Activated CD4-positive, alpha-beta T cell treated with anti-CD3 and anti-CD28 coated beads, Interleukin-2, Interleukin-6, amounts not matched to agents 100 ng/mL and 50 ng/mL, durations not matched to agents 16 hours and 8 hours (primary cell): ENCODE measurements at places on chromosomes 2 and 18.

- DNase-seq, result no peak
Measured at GRCh38 chr2:230434677-230435324, 18.8 kb downstream of the SP100 start.

DNA sequence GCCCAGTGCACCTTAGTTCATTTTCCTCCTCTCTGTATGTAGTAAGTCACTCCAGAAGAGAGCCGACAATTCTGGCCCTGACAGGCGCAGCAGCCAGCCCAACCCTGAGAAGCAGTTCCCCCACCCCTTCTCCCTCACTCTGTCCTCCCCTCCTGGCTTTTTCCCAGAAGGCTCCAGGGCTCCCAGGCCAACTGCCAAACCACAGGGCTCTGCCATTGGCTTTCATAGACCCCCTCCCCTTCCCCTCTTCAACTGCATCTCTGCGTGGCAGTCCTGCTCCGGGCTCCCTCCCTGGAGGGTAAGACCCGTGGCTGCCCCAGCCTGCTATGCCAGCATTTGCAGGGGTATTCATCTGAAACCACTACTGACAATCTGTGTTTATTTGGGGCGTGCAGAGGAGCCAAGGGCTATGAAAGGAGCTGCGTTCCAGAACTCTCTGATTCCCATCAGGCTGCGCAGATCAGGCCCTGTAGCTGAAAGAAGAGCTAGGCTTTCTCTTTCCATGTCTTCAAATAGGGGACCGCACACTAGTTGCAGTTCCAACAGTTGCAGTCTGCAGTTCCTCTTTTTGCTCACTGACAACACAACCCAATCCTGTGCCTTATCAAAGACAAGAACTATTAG lies 388.6 kb upstream of the TNP1 start:
- no peak for DNase-seq

DNA sequence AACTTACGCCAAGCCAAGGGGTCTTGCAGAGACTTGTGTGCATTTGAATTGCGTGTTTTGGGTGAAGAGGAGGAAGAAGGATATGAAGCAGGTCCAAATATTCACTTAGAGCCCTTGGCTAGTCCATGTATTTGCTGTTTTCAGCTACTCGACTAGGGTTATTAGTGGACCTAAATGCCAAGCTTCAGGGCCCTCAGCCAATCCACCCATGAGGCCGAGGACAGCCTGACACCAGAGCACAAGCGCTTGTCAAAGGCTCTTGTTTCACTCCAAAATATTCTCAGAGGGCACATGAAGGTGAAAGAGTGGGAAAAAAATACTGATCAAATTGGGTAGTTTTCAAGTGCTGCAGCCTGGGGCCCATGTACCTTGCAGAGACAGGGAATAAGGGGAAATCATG lies 174.8 kb upstream of the ACAA2 start:
- no peak for DNase-seq

DNA sequence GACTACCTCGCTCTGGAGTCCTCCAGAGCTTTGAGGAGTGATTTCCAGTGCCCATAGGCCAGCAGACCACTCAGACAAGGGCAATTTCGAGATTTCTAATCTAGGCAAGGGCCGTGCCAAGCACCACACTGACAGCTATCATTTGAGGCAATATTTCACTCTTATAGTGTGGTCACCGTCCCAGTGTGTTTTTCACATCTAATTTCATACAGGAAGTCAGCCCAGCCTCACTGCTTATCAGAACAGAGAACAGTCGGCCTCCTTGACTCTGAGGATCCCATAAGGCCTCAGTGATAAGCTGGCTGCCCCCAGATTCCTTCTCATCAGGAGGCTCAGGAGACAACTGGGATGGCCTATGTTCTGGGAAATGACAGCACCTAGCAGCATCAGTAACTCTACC lies 581 bp downstream of the CAPN14 start:
- DNase-seq, result peak; percentile 42

DNA sequence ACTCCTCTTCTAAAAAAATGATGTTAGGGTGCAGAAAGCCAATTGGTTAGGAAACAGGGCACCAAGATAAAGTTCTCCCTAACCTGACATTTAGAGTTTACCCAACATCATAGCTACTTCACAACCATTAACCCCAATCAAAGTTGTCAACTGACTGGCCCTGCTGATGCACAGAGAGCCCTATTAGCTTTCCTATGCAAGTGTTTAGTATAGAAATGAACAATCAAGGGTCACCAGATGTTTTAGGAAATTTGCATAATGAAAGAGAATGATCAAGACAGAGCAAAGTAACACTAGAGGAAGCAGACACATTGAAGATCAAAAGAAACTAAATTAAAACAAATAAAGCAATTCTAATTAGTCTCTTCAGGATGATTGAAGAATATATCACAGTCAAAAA lies 64.2 kb upstream of the DCC start:
- DNase-seq, result no peak

- DNase-seq, result no peak
Measured at GRCh38 chr2:221156062-221156734, 415.9 kb downstream of the EPHA4 start.

DNA sequence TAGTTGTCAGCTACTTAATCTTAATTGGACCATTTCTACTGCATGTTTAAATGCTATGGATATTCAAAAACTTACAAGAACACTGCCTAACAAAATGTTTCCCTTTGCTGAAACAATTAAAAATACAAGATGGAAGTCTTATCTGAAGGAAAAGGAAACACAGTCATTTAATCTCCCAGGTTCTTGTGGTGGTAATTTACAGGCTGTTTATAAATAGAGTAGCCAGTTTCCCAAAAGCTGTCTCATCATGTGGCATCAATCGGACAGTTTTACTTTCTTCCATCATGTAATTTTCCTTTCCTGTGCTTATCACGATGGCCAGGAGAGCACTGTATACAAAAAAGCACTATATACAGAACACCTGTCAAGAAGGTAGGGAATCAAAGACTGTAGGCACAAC lies 368.1 kb downstream of the ZEB2 start:
- DNase-seq, result no peak

DNA sequence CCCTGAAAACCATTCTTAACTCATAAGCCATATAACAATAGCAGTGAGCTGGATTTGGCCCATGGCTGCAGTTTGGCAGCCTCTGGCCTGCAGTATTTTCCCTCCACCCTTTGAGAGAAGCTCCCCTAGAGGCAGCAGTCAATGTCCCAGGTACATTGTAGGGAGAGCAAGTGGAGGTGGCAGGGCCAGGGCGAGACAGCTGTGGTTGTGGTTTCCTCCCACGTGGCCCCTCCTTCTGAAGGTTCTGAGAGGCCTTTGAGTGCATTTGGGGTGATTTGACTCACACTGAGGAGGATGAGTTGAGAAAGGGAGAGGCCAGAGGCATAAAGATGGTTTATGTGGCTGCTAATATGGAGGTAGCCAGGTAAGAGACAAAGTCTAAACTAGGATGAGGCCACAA lies 45.5 kb upstream of the LDAH start:
- peak; percentile 85 for DNase-seq

DNA sequence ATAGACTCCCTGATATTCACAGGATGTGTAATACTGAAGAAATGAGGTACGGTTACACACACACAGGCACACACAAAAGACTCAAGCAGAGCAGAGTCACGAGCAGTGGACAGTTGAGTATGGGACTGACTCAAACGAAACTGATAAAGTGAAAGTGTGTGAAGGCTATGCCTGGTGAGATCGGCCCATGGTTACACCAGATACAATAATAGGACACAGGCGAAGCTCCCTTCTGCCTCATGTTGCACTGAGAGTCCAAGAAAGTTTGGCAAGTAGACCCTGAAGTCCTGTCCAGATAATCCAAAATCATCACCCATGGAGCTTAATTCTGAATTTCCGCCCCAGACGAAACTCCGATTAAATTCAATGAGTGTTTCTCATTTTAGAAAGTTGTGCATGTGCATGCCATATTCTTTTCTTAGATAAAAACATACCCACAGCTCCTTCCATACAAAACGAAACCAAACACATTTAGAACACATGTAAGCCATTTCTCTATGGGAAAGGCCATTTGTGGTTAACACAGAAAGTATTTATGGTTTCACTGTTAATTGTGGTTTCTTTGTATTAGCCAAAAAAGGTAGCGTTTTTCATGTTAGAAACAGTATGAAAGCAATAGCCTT lies 567.6 kb downstream of the PLCL1 start:
- peak; percentile 31 for DNase-seq

DNA sequence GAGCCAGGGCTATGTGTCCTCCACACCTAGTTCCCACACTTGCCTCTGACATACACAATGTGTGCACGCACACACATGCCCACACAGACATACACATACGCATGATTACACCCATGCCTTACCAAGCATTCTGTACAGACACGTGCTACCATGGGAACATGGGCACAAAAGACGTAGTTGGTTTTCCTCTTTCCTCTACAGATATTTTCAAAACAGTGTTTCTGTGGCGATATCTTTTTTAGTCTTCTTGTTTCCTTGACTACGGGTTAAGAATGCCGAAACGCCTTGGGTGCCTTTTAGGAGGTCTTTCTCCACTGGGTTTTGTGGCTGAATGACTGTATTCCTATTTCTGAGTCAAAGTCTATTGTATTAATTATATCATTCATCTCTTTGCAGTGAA lies 75.5 kb upstream of the SPTBN1 start:
- DNase-seq, result no peak

GRCh38 chr18:59802031-59802430 lies 97.8 kb upstream of the PMAIP1 start:
- DNase-seq, result peak; percentile 72

GRCh38 chr2:52862801-52863200 lies 904.8 kb upstream of the CHAC2 start:
- no peak for DNase-seq

DNA sequence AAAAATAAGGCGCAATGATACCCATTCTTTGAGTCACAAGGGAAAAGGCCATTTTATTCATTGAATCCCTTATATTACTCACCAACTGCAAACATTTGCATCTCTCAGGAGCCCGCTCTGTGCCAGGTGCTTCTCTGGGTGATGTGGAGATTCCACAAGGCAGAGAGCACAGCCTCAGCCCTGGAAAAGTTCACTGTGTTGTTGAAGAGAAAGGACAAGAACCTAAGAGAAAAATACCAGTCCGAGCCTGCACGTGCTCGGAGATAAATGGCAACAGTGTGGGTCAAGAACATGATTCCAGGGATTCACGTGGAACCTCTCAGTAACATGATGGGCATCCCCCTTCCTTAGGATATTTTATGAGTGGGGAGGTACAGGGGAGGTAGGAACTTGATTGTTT lies 11.8 kb downstream of the GNAL start:
- no peak for DNase-seq

- DNase-seq, result no peak
Measured at GRCh38 chr2:151891566-151892194, 63.5 kb upstream of the ARL5A start.

- peak; percentile 60 for DNase-seq
Measured at GRCh38 chr2:98730707-98731040, 258 bp downstream of the MGAT4A start.

- DNase-seq, result no peak
Measured at GRCh38 chr2:224160917-224161316, 121.8 kb upstream of the SERPINE2 start.

DNA sequence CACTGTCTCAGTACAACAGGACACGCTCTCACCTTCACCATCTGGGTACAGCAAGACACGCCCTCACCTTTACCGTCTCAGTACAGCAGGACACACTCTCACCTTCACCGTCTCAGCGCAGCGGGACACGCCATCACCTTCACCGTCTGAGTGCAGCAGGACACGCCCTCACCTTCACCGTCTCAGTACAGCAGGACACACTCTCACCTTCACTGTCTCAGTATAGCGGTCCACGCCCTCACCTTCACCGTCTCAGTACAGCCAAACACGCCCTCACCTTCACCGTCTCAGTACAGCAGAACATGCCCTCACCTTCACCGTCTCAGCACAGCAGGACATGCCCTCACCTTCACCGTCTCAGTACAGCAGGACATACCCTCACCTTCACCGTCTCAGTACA lies 109.9 kb upstream of the CTDP1 start:
- no peak for DNase-seq

GRCh38 chr2:235366807-235367206 lies 127.0 kb upstream of the AGAP1 start:
- DNase-seq, result no peak

DNA sequence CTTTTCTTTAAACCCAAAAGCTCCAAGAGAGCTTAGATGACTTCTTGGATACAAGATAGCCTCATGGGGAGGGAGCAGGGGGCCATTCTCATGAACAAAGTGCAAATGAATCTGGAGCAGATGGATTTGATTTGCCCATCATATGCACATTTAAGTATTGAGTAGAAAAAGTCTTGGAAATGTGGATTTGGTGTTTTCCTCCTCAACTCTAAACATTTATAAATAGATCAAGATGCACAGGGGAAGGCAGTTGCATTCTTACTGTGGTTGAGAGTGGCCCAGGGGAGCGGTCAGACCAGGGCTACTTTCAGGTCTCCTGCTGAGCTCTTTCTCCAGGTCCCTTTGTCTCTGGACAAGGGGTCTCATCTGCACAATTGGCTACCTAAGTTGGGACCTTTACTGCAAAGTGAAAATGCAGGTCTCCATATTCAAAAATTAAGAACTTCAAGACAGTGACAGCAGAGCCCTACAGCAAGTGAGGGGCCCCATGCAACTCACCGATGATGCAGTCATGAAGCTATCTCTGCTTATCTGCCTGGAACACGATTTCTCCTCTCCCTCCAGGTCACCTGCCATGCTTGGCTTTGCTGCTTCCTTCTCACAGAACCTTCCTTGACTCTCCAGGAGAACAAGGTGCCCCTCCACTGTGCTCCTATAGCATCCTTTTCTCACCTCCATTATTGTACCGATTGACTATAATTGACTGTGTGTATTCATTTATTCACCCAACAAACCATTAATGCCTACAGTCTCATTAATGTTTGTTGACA lies 145.4 kb downstream of the LPIN1 start:
- no peak for DNase-seq

DNA sequence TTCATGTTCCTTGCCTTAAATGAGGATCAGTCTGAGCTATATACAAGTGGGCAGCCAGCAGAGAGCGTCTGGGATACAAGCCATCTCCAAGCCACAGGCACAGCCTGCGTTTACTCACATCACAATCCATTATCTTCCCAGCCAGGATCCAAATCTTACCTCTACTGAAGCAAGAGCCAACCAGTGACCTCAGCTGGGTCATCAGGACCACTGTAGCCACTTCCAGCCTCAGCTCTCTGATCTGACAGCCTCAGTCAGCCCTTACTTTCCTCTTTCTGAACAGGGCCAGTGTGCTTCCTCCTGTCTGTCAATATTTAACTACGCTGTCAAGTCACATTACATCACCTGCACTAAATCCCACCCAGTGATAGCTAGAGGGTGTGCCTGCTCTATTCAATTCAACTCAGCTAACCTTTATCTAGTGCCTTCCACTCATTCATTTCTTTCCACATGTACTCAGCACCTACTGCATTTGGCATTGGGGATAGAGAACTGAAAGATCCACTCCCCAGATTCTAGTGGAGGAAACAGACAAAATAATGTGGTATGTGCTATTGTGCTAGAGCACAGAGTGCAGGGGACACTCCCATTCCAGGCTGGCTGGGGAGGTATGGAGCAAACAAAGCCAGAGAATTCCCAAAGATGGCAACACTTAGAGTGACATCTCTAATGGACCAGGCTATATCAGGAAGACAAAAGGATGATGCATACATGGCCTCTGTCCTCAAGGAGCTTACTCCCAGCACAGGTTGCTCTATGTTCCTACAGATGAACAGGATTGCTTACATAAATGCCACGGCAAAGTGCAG lies 146.5 kb downstream of the NCKAP5 start:
- no peak for DNase-seq
